Osteocyte (in vitro differentiated cells): ENCODE measurements at places on chromosomes 13 and 19. TPM values are rescaled to one million over a fixed set of nuclear protein-coding genes. Genes with fewer than 3 reads are reported as not detected.

PNMA8A gene
- total RNA-seq = 10.3 and 10.8 TPM in 2 replicates

ZIC2 gene
- total RNA-seq = 177 and 196 TPM in 2 replicates

KLK14 gene
- not detected in 2 replicates for total RNA-seq

SH2D3A gene
- total RNA-seq = not detected in 2 replicates

DNA sequence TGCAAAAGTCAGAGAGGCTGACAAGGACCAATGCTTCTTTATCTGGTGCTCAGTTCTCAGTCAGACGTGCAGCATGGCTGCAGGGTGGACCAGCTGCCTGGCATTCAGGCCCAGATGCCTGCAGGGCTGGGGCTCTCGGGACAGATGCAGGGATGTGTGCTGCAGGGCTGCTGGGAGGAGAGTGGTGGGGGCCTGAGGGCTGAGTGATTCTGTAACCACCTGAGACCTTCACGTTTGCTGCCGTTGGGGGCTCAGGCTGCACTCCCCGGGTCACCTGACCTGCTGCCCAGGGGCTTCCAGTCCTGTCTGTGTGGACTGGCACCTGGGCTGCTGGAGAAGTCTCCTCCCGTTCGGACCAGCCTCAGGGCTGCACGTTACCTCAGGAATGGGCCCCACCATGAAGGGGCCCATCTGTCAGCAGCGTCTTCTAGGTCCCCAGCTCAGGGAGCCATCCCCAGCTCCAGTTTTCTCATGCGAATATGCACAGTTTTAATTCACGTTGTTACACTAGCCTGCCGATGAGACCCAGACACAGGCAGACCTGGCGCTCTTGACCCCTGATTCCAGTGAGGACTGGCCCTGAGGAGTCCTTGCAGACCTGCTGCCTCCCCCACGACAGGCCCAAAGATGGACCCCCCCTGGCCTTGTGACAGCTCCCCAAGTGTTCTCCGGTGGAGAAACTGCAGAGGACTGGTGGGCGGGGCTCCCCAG, 16.9 kb downstream of the KCTD15 start:
- no peak for DNase-seq

DNA sequence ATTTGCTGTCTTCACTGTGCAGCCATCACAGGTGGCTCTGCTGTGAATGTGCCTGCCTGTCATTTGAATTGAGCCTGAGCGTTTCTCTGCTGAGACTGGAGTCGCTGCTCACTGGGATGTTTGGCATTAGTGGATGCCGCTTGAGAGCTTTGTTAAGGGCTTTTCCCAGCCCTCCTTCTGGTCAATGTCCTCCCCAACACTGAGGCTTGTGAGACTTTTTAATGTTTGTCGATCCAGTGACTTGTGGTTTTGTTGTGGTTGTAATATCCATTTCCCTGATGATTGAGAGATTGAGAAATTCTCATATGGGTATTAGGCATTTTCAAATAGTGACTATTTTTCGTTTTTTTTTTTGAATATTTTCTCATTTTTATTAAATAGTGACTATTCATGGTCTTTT, 2.6 kb downstream of the TPRX2 start:
- no peak for DNase-seq

DNA sequence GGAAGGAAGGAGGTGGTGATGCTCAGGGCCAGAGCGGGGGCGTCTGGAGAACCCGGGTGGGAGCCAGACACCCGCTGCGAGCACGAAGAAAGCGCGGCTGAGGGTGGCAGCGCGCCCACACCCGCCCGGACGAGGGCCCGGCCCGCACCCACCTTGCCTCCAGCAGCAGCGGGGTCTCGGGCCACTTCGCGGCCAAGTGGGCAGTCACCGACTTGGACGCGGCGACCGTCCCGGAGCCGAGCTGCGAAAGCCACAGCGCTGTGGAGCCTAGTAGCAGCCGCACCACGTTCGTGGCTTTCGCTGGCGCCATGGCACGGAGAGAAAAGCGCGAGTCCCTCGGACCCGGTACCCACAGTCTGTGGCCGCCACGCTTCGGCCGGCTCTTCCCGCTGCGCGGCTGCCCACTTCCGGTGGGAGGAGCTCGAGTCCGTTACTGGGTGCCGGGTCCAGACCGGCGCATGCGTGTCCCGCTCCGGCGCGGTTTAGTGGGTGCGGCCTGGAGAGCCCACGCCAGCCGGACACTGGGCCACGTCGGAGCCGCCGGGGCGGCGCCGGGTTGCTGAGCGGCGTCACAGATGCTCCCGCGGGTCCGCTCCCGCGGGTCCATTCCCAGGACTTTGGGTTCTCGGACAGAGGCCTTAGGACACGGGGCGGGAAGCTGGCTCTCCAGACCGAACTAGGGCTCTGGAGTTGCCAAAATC, at the start of gene UGGT2:
UGGT2 (minus strand) TSS at position 399 of the 701 bp plus-strand sequence; CDS start at position 310, 89 bp downstream.
- peak; percentile 98 for DNase-seq

DNA sequence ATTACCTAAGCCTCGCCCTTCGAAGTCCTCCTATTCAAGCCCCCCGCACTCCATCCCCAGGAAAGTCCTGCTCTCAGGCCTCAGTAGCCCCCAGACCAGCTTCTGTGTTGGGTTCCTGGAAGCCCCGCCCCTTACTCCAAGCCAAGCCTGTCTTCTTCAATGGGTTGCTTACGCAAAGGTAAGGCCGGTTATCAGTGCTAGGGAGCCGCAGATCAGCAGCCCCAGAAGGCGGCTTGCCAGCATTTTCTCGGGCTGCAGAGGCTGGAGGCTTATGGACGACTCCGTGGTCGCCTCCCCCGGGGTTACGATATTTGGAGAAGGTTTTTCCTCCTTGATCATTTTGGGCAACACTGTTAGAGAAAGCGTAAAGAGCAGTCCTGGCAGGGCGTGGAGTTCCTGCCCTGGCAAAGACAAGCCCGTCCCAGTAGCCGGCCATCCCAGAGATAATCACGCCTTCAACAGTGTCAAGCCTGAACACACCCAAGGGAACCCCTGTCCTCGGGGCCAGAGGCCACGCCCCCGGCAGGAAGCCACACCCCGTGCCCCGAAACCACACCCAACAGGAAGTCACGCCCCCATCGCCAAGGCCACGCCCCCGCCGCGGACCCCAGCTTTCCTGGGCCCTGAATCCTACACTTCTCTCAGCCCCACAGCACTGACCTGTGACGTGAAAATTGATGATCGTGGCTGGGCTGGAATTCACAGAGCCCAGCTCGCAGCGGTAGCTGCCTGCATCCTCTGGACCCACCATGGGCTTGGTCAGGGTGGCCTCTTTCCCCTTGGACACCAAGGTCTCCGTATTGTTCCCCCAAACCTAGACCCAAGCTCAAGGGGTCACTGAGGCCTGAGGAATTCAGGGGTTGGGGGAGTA, 954 bp upstream of the RASIP1 start:
- DNase-seq = no peak

- no peak for DNase-seq
Measured at GRCh38 chr19:3617463-3617862, 9.1 kb downstream of the CACTIN start.
